ENCODE measurements at places on chromosomes 12 and 14. TPM values are rescaled to one million over a fixed set of nuclear protein-coding genes. Genes with fewer than 3 reads are reported as not detected.

RERG gene
- total RNA-seq: 44.7 TPM

TUBA1B gene
- total RNA-seq: 537 TPM

TGFB3 gene
- 39.5 TPM for total RNA-seq

PLBD1 gene
- 28.6 TPM for total RNA-seq

RAPGEF3 gene
- 179 TPM for total RNA-seq

IRAK4 gene
- total RNA-seq: 29.7 TPM

HHIPL1 gene
- total RNA-seq: 0.88 TPM

ACOT4 gene
- 3.1 TPM for total RNA-seq

C14orf132 gene
- 17.5 TPM for total RNA-seq

GRCh38 chr12:53825246-53826081, 73.7 kb upstream of the CISTR start:
- no peaks in the 10 kb centered on the region for H3K36me3 ChIP-seq
- no peaks in the 10 kb centered on the region for H3K4me1 ChIP-seq
- no peaks in the 10 kb centered on the region for H3K27me3 ChIP-seq
- H3K27ac ChIP-seq: no peak overlapping the region
- H3K4me3 ChIP-seq: no peak overlapping the region

DNA sequence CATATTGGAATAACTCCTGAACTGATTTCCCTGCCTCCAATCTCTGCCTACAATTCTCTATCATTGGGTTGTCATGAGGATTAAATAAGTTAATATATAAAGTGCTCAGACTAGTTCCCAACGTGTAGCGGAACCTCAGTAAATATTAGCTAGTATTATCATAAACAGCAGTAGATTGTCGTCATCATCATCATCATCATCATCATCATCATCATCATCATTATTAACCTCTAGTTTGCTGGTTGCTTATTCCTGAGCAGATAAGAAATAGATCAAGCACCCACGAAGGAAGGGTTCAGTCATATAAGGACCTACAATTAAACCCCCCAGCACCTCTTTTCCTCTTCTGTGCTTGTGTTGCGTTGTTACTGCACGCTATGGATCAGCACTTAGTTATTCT, 48.8 kb upstream of the PARP11 start:
- no peak overlapping the region for H3K27ac ChIP-seq
- H3K27me3 ChIP-seq: no peaks in the 10 kb centered on the region
- no peaks in the 10 kb centered on the region for H3K4me1 ChIP-seq
- no peaks in the 10 kb centered on the region for H3K36me3 ChIP-seq
- DNase-seq: no peak

GRCh38 chr14:83863042-83863774, 1666.7 kb upstream of the FLRT2 start:
- H3K27ac ChIP-seq: no peak overlapping the region
- no peak overlapping the region for H3K4me3 ChIP-seq
- no peaks in the 10 kb centered on the region for H3K27me3 ChIP-seq
- no peaks in the 10 kb centered on the region for H3K4me1 ChIP-seq

- H3K4me3 ChIP-seq: no peak overlapping the region
- H3K4me1 ChIP-seq: no peaks in the 10 kb centered on the region
- H3K27me3 ChIP-seq: no peaks in the 10 kb centered on the region
- no peak for DNase-seq
- H3K27ac ChIP-seq: no peak overlapping the region
Observed at GRCh38 chr12:93109551-93110203, 180.6 kb upstream of the EEA1 start.

- no peaks in the 10 kb centered on the region for H3K27me3 ChIP-seq
- no peaks in the 10 kb centered on the region for H3K4me1 ChIP-seq
- no peak overlapping the region for H3K27ac ChIP-seq
- no peaks in the 10 kb centered on the region for H3K36me3 ChIP-seq
- H3K4me3 ChIP-seq: no peak overlapping the region
- DNase-seq: peak; percentile 37
Observed at GRCh38 chr14:65301862-65302539, 110.5 kb upstream of the FUT8 start.

DNA sequence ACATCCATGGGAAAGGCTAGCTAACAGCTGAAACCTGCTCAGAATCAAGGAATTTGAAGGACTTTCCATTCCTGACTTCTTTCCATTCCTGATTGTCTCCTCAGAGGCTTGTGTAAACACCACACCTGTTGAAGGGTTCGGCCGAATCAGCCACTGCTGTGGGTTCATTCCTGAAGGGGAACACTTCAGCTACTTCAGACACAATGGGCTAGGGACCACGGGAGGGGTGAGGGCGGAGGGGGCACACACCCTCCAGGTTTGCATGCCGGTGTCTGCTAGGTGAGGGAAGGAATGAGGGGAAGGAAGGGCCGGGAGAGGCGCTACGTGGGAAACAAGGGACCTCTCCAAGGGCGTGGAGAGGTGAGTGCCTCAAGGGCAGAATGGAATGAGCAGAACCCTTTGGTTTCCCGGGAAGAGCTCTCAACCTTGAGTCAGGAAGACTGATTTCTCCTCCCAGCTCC, 1.3 kb downstream of the GPRC5A start:
- H3K4me3 ChIP-seq: no peak overlapping the region
- H3K4me1 ChIP-seq: no peaks in the 10 kb centered on the region
- no peak for DNase-seq
- no peaks in the 10 kb centered on the region for H3K27me3 ChIP-seq
- H3K27ac ChIP-seq: no peak overlapping the region

DNA sequence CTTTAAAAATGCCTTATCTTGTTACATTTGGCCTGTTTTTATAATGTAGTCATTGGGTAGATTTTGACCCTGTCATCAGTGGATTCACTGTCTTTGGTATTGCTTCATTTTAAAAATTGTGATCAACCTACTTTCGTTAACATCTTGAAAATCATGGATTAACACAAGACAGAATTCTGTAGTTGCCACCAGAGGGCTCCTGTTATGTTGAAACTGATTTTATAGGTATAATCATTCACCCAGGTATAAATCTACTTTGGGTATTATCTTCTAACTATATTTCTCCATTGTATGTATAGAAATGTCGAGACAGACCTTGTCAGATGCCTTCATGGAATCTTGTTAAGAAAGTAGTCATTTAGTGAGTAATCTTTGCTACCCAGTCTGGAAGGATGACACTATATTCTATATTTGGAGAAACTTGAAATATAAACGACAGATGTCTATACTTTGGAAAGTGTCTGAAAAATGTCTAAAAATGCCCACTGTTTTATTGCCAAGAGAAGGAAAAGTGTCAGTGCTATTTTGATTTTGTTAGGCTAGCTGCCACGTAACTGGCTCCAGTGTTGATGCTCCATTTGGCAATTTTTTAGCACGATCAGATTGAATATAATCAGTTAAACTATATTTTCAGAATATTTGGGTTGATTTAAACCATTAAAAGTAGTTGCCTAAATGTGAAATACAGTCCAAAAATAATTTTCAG, 129.4 kb downstream of the PELI2 start:
- H3K36me3 ChIP-seq: no peaks in the 10 kb centered on the region
- no peaks in the 10 kb centered on the region for H3K4me1 ChIP-seq
- no peak for DNase-seq
- no peak overlapping the region for H3K27ac ChIP-seq
- H3K4me3 ChIP-seq: no peak overlapping the region

GRCh38 chr12:31235868-31236395, 90.0 kb downstream of the SINHCAF start:
- no peak for DNase-seq
- H3K27ac ChIP-seq: no peak overlapping the region
- H3K4me3 ChIP-seq: no peak overlapping the region
- no peaks in the 10 kb centered on the region for H3K27me3 ChIP-seq
- no peaks in the 10 kb centered on the region for H3K4me1 ChIP-seq
- no peaks in the 10 kb centered on the region for H3K36me3 ChIP-seq

DNA sequence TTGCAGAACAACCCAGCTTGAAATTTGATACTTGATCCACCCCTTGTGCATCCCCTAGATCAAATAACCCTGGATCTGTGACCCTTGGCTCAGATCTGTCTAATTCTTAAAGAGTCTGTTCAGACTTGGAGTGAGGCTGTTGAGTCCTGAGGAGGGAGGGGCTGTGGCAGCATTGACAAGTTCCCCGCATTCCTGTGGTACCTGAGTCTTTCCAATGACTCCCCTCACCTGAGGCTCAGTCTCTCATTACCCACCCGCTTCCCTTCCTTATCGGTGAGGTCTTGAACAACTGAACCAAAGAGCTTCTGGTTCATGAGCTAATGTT, 16.1 kb upstream of the HDAC7 start:
- peaks cover 3% of the 10 kb centered on the region for H3K4me1 ChIP-seq
- DNase-seq: no peak
- no peaks in the 10 kb centered on the region for H3K27me3 ChIP-seq
- H3K4me3 ChIP-seq: no peak overlapping the region
- no peaks in the 10 kb centered on the region for H3K36me3 ChIP-seq
- no peak overlapping the region for H3K27ac ChIP-seq

DNA sequence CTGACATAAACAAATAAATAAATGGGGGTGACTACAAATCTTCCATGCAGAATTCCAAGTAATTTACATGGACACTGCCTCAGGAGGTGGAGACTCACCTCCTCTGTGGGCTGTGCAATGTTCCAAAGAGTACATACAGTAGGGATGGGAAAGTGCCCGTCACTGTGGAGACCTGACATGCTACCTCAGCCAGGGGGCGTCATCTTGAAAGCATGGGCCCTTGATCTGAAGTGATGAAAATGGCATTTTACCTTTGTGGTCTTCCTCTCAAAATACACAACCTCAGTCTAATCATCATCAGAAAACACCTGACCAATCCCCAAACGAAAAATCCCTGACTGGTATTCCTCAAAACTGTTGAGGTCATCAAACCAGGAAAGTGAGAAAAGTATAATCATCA, 48.4 kb downstream of the ANAPC7 start:
- H3K4me3 ChIP-seq: no peak overlapping the region
- DNase-seq: no peak
- H3K27ac ChIP-seq: no peak overlapping the region

GRCh38 chr14:25122211-25122610, 72.3 kb upstream of the STXBP6 start:
- DNase-seq: no peak
- no peaks in the 10 kb centered on the region for H3K4me1 ChIP-seq
- H3K27ac ChIP-seq: no peak overlapping the region
- H3K36me3 ChIP-seq: no peaks in the 10 kb centered on the region

- H3K27me3 ChIP-seq: no peaks in the 10 kb centered on the region
- H3K4me3 ChIP-seq: no peak overlapping the region
- DNase-seq: no peak
- H3K4me1 ChIP-seq: no peaks in the 10 kb centered on the region
Observed at GRCh38 chr12:120085920-120086645, 30.5 kb downstream of the RAB35 start.

- H3K36me3 ChIP-seq: no peaks in the 10 kb centered on the region
- no peaks in the 10 kb centered on the region for H3K27me3 ChIP-seq
- H3K27ac ChIP-seq: no peak overlapping the region
- H3K4me3 ChIP-seq: no peak overlapping the region
- no peak for DNase-seq
Observed at GRCh38 chr14:54026671-54027070, 70.0 kb upstream of the BMP4 start.

DNA sequence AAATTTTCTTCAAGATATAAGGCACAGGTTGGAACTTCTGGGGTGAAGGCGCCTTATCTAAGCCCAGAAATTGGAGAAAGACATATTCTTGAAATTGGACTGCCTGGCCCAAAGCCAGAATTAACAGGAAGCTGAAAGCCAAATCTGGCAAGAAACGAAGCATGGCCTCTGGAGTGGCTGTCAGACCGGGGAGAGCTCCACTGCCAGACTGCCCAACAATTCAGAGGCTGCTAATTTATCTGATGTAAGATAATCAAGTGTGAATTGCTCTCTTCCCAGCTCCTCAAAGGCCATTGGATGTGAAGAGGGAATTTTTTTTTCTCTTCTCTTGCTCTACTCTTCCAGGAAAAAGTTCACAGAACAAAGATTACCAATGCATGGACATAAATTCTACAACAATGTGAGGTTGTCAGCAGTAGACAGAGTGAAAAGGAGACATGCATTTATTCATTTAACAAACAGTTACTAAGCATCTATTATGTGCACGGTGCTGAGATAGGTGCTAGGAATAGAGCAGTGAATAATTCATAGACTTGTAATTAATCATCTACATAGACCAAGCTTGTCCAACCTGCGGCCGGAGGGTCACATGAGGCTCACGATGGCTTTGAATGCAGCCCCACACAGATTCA, at the start of gene GDF3:
GDF3 (minus strand) TSS at position 210 of the 632 bp plus-strand sequence; CDS start at position 163, 47 bp downstream.
- no peaks in the 10 kb centered on the region for H3K4me1 ChIP-seq
- no peak for DNase-seq
- H3K4me3 ChIP-seq: no peak within 1 kb of the TSS
- H3K27me3 ChIP-seq: no peaks in the 10 kb centered on the region
- H3K36me3 ChIP-seq: no peaks in the 10 kb centered on the region
- H3K27ac ChIP-seq: no peak within 1 kb of the TSS

- no peaks in the 10 kb centered on the region for H3K36me3 ChIP-seq
- no peaks in the 10 kb centered on the region for H3K27me3 ChIP-seq
- no peaks in the 10 kb centered on the region for H3K4me1 ChIP-seq
- H3K27ac ChIP-seq: no peak overlapping the region
- H3K4me3 ChIP-seq: no peak overlapping the region
- DNase-seq: no peak
Observed at GRCh38 chr12:30417697-30418231, 277.9 kb downstream of the IPO8 start.

- no peaks in the 10 kb centered on the region for H3K4me1 ChIP-seq
- no peak overlapping the region for H3K27ac ChIP-seq
- DNase-seq: peak; percentile 58
Observed at GRCh38 chr12:130281153-130281799, 56.4 kb upstream of the PIWIL1 start.

Data from kidney (tissue), 22 donors.